Smooth muscle cell of the brain vasculature (primary cell): ENCODE measurements at places on chromosomes 5 and 9.

GRCh38 chr9:98226957-98227356, 28.5 kb downstream of the TBC1D2 start:
- no peak for DNase-seq

GRCh38 chr5:128399111-128399510, 138.9 kb downstream of the FBN2 start:
- DNase-seq, result no peak

GRCh38 chr5:74261421-74261820, 379.1 kb downstream of the ENC1 start:
- no peak for DNase-seq

DNA sequence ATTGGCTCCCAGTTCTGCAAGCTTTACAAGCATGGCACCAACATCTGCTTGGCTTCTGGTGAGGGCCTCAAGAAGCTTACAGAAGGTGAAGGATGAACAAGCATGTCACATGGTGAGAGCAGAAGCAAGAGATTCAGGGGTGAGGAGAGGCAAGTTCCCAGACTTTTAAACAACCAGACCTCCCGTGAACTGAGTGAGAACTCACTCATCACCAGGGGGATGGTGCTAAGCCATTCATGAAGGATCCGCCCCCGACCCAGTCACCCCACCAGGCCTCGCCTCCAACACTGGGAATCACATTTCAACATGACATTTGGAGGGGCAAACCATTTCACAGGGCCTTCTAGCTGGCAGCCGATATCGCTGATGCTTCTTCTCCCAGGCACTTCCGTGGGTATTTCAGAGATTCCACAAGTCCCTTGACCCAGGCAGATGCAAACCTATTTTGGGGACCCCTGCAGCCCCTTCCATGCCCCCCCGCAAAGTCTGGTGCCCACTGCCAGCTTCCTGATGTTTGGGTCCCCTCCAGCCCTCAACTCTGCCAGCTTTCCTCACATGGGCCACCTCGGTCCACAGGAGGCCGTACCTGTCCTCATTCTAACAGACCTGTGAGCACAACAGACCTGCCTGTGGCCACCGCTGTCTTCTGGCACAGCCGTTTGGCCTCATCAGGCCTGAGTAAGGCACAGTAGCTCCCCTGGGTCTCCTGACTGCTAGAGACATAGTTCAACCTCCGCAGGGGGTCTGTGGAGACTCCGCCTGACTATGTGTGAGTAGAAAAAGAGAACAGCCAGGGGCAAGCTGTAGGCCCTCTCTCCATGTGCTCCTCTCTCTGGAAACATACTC, 60.7 kb upstream of the ANGPTL2 start:
- no peak for DNase-seq

- no peak for DNase-seq
Measured at GRCh38 chr9:35891646-35892045, 14.4 kb upstream of the HRCT1 start.

DNA sequence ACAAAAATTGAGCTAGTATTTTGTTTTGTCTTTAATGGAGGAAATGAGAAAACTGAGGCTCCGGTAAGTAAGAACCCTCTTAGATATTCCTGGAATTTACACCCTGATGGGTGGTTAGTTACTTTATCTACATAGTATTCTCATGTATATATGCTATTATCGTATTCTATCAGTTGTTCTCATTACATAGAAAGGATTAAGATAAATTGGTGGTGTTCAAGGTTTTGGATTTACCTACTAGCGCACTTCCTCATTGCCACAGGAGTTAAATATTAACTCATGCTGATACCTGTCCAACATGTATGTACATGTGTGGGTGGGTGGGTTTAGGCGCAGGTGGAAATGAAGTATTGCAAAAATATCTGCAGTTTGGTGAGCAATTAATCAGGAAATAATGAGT, 61.1 kb upstream of the IFNE start:
- DNase-seq, result no peak

DNA sequence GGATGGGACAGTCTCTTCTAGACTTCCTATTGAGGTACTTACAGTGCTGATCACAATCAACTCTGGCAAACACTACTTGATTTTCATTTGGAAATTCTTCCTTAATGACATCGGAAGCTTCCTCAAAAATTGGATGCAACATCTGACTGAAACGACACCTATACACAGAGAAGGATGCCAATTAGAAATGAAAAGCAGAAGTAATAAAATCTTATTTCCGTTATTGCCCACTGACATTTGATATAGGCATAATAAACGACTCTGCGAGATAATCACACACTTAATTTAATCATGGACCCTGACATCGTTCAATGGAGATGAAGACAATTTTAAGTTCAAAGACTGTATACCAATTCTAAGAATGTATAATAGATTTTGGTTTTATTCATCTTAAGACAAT, 46.4 kb downstream of the ERP44 start:
- DNase-seq, result no peak

- no peak for DNase-seq
Measured at GRCh38 chr9:118401546-118401945, 697.3 kb downstream of the TLR4 start.

DNA sequence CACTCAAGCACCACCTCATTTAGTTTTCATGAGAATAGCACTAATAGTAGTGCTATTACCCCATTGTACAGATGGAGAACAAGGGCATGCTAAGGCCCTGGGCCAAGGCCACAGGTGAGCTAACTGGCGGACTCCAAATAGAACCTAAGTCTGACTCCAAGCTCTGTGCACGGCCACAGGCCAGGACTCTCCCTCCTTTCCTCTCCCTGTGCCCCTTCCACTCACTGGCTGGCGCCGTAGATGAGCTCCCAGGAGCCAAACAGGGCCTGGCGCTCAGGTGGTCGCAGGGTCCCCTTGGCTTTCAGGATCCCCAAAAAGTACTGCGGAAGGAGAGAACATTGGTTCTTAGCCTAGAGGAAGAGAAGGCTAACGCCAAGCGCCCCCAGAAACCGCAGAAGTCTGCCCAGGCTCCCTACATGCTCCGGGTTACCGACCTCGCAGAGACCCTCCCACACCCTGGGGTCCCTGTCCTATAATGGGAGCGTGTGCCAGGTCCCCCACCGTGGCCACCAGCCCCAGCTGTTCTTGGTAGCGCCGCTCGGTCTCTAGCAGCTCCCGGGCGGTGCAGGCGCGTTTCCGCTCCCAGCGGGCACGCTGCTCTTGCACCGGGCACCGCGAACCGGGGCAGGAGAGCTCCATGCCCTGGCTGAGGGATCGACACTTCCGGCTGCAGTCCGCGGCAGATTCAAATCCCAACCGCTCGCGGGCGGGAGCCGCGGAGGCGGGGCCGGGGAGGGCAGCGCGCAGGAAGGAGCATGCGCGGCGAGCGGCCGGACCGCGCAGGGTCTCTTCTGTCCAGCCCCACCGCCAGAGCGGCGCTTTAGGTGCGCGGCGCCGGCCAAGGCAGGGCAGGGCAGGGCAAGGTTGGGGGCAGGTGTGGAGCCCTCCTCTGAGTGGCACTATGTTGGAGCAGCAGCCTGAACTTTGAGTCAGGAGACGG, at the start of gene ARHGEF39:
ARHGEF39 (minus strand) TSS at position 665 of the 940 bp plus-strand sequence; CDS start at position 639, 26 bp downstream.
- no peak for DNase-seq

DNA sequence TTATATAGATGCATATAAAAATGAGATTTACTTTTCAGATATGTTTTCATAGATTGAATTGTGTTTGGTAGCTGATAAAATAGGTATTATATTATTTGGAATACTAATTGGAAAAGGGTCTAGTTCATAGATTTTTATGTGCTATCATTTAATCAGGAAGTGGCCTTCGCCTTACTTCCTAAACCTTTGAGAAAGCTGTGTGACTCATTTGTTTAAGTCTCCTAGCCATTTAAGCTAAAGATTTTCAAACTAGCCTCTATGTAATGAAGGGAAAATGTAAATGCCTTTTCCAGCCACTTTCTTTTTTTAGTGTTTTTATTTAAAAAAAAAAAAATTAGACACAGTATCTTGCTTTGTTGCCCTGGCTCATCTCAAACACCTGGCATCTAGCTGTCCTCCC, 97.5 kb downstream of the DMXL1 start:
- no peak for DNase-seq

- DNase-seq, result no peak
Measured at GRCh38 chr5:92147798-92148197, 764.7 kb upstream of the ARRDC3 start.

- DNase-seq, result no peak
Measured at GRCh38 chr5:138661991-138662434, 86.8 kb upstream of the HSPA9 start.

- DNase-seq, result no peak
Measured at GRCh38 chr5:137735555-137736284, at the start of gene KLHL3. Gene KLHL3 (minus strand): TSS chr5:137736089. CDS start chr5:137735646, 443 bp downstream.

DNA sequence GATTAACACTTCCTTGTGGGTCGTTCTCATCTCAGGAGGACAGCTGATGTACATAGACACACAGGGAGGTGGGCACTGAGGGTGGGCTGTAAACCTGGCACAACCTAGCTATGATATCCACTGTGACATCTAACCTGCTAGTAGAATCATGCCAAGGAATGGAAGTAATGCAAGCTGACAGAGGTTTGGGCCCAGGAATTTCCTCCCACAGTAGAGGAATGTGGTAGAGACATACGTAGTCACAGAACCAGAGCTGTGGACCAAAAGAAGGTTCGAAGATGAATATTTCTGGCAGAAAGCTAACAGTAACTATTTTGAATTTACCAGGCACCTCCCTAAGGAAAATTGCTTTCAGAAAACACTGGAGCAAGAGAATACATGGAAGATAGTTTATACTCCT, 15.2 kb upstream of the DNAJC25 start:
- DNase-seq, result no peak

GRCh38 chr5:20514145-20514544, 526.1 kb upstream of the CDH18 start:
- DNase-seq, result no peak

DNA sequence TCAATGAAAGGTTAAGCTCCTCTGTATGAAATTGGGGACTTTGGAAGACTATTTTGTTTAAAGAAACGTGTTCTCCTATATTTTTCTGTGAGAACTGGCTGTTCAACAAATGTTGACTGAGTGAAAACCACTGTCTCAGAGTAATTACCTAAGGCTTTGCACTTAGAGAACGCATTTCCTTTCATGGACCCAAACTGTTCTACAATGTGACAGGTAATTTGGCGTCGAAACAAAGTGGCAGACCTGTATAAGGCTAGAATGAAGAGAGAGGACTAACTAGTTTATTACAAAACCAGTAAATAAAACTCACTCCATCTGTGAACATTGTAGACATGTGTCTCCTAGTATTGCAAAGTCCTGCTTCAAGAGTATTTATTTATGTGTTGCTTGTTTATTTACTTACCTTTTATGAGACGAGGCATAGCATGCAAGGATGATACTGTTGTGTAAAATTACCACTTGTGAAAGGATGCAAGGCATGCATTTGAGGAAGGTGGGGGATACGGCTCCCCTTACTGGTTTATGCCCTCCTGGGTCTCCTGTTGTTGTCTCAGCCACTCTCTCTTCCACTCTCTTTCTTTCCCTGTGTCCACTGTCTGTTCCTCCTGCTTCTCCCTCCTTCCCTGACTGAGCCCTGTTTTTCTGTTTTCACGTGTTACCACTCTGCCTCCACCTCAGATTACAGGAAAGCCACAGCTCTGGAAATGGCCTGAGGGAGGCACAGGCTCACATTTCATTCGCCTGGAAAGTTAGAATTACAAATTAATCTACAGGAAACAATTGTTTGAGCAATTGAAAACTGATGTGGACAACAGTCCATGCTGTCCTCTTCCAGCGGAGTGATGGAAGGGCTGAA, 444.0 kb upstream of the ZNF608 start:
- DNase-seq, result no peak

- no peak for DNase-seq
Measured at GRCh38 chr5:160461378-160461777, 39.7 kb downstream of the PTTG1 start.

GRCh38 chr5:115179030-115179393, 9.3 kb upstream of the TRIM36 start:
- no peak for DNase-seq

DNA sequence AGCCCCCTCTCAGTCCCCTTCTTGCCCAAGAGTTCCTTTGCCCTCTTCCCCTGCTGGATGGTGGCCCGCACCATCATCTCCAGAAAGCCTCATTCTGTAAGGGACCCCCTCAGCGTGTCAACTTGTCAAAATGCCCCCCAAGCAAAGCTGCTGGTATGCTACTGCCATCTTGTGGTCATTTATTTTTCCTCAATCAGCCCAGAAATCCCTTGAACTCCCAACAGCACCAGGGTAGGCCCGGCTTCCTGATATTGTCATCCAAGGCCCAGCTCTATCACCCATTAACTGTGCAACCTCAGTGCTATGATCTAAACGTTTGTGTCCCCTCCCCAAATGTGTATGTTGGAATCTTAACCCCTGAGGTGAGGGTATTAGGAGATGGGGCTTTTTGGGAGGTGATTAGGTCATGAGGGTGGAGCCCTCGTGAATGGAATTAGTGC, 53.2 kb upstream of the FBXW11 start:
- no peak for DNase-seq

DNA sequence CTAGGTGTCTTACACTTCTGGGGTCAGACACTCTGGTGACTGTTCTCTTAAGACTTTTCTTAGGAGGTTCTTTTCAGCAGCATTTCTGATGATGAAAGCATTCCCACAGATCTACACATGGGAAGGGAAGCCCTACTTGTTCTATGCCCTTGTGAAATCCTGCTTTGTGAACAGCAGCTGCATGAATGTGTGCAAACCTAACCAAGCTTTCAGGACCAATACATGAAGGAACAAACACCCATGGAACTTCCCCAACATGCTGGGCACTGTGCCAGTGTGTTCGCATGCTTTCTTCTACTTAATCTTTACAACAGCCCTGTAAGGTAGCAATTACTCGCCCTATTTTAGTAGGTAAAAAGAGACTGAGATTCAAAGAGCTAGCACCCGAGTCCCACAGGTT, 439.9 kb upstream of the KLF4 start:
- DNase-seq, result peak; percentile 41

DNA sequence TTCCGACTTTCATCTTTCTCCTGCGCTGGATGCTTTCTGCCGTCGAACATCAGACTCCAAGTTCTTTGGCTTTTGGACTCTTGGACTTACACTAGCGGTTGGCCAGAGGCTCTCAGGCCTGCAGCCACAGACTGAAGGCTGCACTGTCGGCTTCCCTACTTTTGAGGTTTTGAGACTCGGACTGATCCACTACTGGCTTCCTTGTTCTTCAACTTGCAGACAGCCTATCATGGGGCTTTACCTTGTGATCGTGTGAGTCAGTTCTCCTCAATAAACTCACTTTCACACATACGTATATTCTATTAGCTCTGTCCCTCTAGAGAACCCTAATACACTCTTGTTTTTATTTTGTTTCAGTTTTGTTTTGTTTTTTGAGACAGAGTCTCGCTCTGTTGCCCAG, 10.3 kb downstream of the FKBP15 start:
- DNase-seq, result no peak

- no peak for DNase-seq
Measured at GRCh38 chr5:76125346-76125745, 42.2 kb downstream of the SV2C start.

- no peak for DNase-seq
Measured at GRCh38 chr9:109806506-109807115, 26.6 kb downstream of the PALM2AKAP2 start.

GRCh38 chr5:115325296-115325959, 29.0 kb upstream of the CCDC112 start:
- no peak for DNase-seq
